ENCODE measurements at places on chromosomes 5 and 9.

DNA sequence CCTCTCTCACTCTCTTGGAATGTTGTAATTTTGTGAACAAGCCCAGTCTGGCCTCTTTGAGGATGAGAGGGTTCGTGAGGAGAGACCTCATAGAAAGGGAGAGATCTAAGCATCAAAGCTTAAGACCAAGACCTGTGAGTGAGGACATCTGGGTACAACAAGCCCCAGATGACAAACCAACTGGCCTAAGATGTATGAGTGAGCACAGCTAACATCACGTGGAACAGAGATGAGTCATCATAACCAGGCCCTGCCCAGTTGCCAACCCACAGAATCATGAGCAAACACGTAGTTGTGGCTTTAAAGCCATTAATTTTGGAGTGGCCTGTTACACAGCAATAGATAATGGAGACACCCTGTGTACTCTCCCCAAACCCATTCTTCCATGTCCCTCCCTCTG is 439.1 kb upstream of the KIF2A start:
- DNase-seq, result no peak

DNA sequence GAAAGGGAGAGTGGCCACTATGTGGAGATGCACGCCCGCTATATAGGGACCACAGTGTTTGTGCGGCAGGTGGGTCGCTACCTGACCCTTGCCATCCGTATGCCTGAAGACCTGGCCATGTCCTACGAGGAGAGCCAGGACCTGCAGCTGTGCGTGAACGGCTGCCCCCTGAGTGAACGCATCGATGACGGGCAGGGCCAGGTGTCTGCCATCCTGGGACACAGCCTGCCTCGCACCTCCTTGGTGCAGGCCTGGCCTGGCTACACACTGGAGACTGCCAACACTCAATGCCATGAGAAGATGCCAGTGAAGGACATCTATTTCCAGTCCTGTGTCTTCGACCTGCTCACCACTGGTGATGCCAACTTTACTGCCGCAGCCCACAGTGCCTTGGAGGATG is 19.8 kb downstream of the RGMB start:
- DNase-seq, result no peak

- no peak for DNase-seq
Observed at GRCh38 chr5:64532212-64532611, 26.4 kb downstream of the RGS7BP start.

GRCh38 chr9:95887926-95888497 is 12.5 kb downstream of the ERCC6L2 start:
- DNase-seq, result no peak

DNA sequence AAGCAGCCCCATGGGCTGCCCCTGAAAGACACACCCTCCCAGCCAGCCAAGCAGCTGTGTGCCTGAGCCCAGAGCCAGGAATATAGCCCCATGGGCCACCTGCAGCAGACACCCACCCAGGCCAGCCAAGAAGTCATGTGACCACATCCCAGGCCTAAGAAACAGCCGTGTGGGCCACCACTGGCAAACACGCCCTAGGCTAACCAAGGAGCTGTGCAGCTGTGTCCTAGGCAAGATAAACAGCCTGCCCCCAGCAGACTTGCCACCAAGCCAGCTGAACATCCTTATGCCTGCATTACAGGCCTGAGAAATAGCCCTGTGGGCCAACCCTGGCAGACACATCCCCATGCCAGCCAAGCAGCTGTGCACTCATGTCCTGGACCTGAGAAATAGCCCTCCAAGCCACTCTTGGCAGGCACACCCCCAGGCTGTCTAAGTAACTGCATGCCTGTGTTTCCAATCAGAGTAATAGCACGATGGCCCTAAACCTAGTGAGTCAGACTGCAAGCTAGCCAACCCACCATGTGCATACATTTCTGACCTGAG is 143.0 kb downstream of the ADAMTS6 start:
- no peak for DNase-seq

GRCh38 chr5:123282444-123282843 is 140.8 kb downstream of the CEP120 start:
- no peak for DNase-seq

- DNase-seq, result peak; percentile 56
Observed at GRCh38 chr9:93620881-93621820, 44.8 kb downstream of the PHF2 start.

DNA sequence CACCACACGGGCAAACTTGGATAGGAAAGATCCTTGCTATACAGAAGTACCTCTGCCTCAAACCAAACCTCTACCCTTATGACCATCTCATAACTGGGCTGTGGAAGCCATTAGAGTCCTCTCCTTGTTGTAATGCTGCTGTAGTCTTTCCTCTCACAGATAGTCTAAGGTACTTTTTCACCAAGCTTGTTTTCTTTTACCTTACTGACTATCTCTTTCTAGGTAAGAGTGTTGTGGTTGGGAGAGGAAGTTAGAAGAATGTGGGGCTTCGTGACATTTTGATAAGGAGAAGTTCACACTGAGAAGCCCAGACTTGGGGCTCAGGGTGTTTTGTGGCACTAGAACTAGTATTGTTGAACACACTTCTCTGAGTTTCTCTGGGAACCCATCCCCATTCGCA is 8.9 kb downstream of the CFAP95 start:
- no peak for DNase-seq

- peak; percentile 54 for DNase-seq
Observed at GRCh38 chr5:30040488-30041118, 1152.9 kb upstream of the CDH6 start.

DNA sequence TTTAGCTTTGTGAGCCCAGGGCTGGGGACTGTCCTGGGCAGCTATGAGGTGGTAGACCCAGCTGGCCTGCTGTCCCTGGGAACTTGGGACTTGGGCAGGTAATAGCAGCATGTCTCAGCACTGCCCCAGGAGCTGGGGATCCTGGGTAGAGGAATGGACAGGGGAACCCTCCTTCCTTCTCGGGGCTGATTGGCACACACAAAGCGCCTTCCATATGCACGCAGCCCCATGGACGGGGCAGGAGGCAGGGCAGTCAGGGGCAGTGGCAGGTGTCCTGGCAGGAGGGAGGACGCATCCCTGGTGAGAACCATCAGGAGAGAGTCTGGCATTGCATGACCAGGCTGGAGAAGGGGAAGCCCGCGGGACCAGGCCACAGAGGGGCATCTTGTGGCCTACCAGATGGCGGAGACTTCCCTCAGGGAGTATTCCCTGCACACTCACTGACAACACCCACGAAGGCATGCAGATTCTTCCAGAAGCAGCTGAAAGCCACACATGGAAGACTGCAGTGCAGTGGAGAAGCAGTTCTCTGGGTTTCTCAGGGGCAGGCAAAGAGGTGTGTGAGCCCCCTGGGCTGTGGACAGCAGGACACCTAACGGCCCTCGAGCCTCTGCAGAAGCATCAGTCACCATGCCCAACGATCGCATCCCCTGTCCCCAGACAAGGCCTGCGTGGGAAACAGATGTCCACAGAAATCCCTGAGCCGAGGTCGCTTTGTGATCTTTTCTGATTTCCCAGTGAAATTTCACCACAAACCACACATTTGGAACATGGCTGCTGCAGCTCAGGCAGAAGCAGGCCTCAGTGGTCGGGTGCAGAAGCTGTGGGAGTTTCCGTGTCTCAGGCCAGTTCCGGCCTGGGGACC is 7.0 kb upstream of the NKD2 start:
- DNase-seq, result no peak

GRCh38 chr5:6399980-6400910 is 21.9 kb upstream of the MED10 start:
- DNase-seq, result no peak

- no peak for DNase-seq
Observed at GRCh38 chr5:123344816-123345426, 78.3 kb downstream of the CEP120 start.

DNA sequence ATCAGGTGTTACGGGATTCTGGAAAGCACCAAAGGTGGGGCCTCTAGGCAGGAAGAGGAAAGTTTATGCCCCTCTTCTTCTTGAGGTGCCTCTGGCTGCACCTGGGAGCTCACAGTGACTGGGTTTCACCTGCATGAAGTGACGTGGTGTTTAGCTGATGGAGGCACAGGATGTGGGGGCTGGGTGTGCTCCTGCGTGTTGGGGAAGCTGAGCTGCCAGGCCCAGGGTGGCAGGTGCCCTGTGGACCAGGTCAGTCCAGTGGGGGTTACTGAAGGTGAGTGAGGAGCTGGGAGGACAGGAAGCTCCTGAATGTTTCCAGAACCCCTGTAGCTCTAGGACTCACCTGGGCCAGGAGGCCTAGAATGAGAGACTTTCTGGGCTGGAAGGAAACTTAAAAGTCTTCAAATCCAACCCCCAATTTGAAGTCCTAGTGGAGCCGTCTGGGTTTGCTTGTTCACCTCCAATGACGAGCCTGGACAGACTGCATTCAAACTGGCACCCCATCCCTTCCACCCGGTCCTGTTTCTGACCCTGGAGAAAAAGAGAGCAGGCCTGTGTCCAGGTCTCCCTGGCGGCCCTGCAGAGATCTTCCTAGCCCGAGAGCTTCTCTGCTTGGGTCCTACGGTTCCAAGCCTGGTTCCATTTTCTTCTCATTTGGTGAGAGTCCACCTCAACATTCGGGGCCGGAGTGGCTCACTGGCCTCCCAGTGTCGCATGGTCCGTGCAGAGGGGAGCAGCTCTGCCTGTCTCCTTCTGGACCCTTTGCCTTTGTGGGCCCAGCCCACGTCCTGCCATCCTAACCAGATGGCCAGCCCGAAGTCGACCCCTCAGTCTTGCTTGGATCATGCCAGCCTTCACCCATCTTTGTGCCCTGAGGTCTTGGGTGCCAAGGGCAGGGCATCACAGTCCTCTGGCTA is 22.3 kb downstream of the TRAF1 start:
- DNase-seq, result no peak

Measured in NCI-H1092 (cell line).